Stimulated activated CD8-positive, alpha-beta memory T cell treated with anti-CD3 and anti-CD28 coated beads, Interleukin-15, amount 100 ng/mL, for 48 hours (primary cell): ENCODE measurements at places on chromosomes 5 and 9.

DNA sequence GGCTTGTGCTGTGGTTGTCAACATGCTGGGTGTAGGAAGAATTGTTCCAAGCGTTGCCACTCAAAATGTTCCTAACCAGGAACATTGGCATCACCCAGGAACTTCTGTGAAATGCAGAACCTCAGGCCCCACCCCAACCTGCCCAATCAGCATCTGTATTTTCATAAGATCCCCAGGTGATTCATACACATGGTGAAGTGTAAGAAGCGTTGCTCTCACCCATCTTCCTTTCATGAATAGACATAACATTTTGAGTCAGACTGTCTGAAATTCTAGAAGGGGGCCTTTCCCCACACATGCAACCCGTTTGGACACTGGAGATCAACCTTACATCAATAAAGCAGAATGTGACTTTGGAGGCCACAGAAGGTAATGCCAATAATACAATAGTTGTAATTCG is 9.3 kb upstream of the AFAP1L1 start:
- no peak for DNase-seq

DNA sequence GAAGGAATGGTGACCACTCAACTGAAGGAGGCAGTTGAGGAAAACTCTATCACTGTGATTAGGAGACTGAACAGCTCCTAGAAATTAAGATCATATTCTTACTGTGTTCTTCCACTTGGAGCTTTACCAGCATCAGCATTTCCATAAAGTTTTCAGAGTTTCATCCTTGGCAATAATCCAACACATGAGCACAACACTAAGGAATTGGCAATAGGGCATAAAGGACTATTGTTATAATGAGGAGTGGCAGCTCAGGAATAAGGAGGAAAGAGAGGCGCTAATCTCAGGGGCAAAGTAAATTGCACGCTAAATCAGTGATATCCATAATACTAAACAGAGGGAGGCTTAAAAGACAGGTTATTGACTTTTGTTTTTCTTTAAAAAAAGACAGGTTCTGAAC is 338.9 kb downstream of the EFNA5 start:
- no peak for DNase-seq

DNA sequence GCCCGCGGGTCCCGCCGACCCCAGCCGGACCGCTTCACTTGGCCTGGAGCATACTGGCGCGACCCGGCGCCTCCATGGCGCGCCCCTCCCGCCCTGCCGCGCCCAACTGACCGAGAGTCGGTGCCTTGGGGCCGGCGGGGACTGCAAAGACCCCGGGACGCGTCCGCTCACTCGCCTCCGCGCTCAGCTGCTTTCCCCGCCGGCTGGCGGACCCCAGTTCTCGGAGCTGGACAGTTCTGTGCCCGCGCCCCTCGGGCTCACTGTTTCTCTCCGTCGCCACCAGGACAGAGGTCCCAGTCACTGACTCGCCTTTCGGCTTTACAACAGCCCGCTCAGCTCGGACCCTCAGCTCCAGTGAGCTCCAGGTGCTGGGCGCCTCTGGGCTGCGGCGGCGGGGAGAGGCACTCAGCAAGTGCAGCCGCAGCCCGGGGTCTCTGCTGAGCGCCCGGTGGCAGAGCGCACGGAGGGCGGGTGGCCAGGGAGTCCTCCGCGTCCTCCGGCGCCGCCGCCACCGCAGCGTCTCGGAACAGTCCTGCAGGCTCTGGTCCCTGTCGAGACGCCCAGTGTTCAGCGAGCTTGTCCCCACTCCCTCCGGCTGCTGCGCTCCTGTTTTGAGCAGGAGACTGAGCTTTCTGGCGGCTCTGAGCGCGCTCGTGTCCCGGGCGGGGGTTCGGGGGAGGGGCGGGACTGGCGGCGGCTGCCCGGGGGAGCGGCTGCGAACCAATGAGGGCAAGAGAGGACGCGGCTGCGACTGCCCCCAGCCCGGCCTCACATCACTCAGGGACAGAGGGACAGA is at the start of gene SMIM32:
Gene SMIM32, minus strand, starts transcription at position 637 of the 796 bp plus-strand sequence. CDS start 638 bp downstream, outside the sequence.
- DNase-seq = no peak

GRCh38 chr5:169051351-169051750 is 249.6 kb downstream of the SLIT3 start:
- no peak for DNase-seq

DNA sequence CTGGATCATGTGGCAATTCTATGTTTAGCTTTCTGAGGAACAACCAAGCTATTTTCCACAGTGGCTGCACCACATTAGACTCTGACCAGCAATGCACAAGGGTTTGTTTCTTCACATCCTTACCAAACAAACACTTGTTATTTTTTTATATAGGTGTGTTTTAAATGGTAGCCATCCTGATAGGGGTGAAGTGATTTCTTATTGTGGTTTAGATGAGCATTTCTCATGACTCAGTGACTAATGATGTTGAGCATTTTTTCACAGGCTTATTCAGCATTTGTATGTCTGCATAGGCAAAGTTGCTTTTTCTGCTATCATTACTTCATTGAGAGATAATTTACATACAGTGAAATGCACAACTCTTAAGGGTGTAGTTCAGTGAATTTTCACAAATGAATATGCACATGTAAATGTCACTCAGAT is 36.0 kb downstream of the ANKRD33B start:
- no peak for DNase-seq

- DNase-seq = no peak
These were observed 44.5 kb downstream of the CCDC125 start for GRCh38 chr5:69288069-69288468.

- DNase-seq = no peak
These were observed 404.4 kb downstream of the ZNF608 start for GRCh38 chr5:124342027-124342471.

- DNase-seq = no peak
These were observed 14.5 kb downstream of the CDO1 start for GRCh38 chr5:115801984-115802383.

DNA sequence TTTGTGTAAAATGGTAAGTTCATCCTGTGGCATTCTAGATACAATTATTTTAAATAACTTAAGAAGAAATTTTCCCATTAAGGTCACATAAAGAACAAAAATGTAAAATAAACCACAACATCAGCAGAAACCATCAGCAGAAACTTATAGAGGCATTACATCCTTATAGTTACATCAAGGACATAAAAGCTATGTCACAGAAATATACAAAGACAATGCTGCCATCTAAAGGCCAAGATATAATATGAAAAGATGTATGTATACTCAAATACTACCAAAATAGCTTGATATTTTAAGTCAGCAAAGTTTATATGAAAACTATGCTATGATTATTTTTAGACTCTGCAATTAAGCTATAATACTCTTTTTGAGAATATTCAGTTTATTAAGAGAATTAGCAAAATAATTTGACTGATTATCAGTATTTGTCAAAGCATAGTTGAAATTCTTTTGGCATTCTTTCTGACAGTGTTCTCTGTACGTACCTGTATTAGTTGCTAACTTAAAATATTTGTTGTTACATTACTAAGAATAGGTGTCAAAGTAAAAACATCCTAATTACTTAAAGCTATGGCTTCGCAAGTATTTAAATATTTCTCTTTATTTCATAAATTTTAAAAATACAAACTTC is 36.2 kb downstream of the FBXL17 start:
- no peak for DNase-seq

GRCh38 chr9:26537211-26537610 is 355.4 kb downstream of the CAAP1 start:
- no peak for DNase-seq

GRCh38 chr9:121298689-121299466 is 30.9 kb downstream of the GSN start:
- no peak for DNase-seq

DNA sequence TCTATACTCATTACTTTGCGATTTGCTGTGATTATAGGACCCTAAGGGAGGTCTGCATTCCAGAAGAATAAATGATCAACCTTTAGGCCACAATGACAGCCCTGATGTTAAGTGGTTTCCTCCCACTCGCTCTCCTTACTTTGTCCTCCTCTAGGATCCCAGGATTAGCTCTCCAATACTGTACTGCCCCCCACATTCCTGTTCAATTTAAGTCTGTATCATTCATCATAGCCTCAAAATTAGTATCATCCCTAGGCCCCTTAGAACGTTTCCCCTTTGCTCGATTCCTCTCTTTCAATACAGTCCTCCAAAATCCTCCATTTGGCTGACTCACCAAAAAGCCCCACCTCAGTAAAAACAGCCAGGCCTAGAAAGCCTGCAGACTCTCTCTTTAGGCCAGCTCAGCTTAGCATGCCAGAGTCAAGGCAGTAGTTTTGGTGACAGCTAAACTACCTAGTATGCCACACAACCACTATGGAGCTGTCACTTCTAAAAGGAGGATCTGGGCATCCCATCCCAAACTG is 24.4 kb downstream of the RNF145 start:
- DNase-seq = peak; percentile 24
